ENCODE measurements at places on chromosomes 13 and 19.

DNA sequence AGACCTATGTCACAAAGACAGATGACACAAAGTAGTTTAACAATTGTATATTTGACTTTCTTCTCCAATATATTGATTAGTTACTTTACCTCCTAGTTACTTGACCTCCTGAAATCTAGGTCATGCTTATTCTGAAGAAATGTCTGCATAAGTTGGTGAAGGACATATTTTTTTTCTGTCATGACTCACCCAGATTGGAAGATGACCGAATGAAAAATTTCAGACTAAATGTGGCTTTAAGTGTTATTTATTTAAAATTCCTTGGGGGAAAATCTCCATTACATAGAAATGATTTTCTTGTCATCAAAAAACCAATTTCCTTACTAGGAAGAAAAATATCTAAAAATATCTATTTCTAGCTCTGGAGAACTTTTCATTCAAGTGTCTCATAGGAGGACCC lies 217.1 kb downstream of the POSTN start:
- no peak for DNase-seq

DNA sequence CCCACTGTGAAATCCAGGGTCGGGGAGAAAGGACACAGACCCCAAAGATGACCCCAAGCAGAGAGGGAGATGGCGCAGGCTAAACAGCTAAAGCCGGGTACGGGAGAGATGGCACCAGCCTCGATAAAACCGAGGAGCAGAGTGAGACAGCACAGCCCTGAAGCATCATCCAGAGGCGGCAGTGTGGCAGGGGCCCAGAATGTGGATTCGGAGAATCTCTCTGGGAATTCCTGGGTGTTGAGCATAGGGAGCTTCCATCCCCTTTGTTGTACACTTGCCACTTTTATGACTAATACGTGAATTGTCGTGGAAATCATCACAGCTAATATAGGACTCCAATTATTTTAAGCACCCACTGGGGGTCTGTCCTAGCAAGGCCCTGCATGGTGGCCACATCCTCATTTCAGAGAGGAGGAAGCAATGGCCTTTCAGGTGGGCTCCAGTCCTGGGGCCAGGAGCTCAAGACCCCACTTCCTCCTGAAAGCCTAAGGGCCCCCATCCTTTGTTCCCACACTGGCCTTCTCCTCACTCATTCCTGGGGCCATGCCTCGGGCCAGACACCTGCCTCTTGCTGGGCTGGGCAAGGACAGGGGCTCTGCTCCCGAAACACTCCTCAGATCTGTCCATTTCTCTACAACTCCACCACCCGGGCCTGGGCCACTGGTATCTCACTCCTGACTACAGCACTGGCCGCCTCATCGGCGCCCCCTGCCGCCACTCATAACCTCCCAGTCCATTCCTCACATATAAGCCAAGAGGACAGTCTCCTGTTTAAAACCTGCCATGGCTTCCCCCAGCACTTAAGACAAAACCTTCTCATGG lies 29.3 kb upstream of the ATP1A3 start:
- no peak for DNase-seq

- no peak for DNase-seq
Measured at GRCh38 chr13:111187960-111188541, 72.9 kb downstream of the ARHGEF7 start.

DNA sequence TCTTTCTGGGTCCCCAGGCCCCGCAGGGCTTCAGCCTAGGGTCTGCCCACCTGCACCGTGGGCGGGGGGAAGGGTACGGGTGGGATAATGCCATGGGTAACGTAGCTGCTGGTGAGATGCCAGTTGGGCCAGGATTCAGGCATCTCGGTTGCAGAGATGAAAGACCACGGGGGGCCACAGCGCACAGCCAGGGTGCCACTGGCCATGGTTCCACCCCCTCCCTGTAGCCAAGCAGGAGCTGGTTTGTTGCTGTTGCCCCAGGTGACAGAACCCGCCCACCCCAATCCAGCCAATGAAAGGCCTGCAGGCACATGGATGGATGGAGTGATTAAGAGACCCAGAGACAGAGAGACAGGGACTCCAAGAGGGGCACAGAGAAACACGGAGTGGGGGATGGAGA lies 1.0 kb upstream of the CGB7 start:
- no peak for DNase-seq

DNA sequence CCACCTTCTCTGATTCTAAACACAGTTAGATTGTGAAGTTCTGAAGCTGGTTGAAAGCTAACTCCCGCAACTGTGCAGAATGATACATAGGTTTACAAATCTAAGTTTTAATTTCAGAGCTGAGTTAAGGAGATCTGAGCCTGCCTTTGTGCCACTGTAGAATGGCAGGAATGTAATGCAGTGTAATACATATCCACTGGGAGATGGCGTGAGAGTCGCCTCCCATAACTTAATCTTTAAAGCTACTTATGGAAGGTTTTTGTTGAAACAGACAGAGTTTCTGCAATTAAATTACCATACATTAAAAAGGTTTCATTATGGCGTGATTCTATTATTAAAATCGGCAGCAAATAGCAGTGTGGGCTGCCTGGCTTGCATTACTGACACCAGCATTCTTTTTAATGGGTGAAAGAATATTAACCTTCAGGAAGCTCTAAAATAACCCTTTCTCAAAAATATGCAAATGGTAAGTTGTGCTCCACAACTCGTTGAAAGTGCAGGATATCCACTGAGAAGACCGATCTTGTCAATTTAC lies 257.4 kb downstream of the OLFM4 start:
- no peak for DNase-seq

GRCh38 chr19:9857920-9858746 lies 23.0 kb downstream of the PIN1 start:
- DNase-seq = no peak

GRCh38 chr13:79341202-79341601 lies 64.9 kb downstream of the RBM26 start:
- no peak for DNase-seq

- DNase-seq = no peak
Measured at GRCh38 chr13:42495751-42496150, 78.2 kb upstream of the TNFSF11 start.

- DNase-seq = no peak
Measured at GRCh38 chr19:33310606-33311325, 8.4 kb upstream of the CEBPA start.

DNA sequence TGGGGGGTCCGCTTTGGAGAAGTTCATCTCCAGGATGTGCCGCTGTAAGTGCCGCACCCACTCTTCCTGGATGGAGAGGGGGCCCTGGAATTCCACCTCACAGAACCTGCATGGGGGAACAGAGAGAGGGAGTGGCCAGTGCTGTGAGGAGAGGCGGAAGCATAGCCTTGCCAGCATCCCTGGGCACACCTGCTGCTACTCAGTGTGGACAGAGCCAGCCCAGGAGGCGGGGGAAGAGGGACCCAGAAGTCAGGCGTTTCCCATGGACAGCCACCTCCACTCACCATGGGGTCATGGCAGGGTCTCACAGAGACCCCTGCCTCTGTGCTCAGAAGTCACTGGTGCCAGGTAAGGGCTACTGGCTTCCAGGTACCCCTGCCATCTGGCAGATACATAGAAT lies 4.3 kb upstream of the AKAP8L start:
- DNase-seq = no peak

DNA sequence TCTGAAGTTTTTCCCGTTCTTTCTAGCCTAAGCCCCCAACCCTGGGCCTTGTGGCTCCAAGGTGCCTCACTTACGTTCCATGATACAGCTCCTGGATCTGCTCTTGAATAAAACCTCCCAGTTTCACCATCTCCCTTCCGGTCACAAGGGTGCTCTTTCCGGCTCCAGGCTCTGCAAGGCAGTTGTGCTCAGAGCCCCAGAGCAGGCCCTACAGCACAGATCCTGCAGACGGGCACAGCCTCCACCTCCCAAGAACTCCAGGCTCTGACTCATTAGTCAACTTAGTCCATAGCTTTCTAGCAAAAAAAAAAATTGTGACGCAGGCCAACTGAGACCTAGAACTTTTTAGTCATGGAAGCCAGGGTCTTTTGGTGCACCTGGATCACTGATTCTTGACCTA lies 33.9 kb upstream of the SLC7A10 start:
- no peak for DNase-seq

DNA sequence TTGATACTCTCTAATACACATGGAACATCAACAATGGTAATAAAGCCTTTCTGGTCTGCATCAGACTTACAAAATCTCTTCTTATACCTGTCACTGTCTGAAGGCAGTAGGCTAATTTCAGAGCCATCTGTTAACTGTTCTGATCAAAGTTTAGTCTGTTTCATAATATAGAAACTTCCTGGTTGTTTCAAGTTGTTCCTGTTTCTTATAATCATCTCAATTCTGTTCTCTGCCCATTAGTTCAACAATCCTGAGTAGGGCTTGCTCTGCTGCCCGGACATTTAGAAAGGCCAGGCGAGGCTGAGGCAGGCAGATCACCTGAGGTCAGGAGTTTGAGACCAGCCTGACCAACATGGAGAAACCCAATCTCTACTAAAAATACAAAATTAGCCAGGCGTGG lies 5.4 kb upstream of the ZSCAN5A start:
- no peak for DNase-seq

Measured in stimulated activated CD4-positive, alpha-beta T cell treated with anti-CD3 and anti-CD28 coated beads, TNF-alpha, amount 100 ng/mL, for 4 hours (primary cell).